ENCODE measurements at places on chromosomes 6 and 20. TPM values are rescaled to one million over a fixed set of nuclear protein-coding genes. Genes with fewer than 3 reads are reported as not detected.

DNA sequence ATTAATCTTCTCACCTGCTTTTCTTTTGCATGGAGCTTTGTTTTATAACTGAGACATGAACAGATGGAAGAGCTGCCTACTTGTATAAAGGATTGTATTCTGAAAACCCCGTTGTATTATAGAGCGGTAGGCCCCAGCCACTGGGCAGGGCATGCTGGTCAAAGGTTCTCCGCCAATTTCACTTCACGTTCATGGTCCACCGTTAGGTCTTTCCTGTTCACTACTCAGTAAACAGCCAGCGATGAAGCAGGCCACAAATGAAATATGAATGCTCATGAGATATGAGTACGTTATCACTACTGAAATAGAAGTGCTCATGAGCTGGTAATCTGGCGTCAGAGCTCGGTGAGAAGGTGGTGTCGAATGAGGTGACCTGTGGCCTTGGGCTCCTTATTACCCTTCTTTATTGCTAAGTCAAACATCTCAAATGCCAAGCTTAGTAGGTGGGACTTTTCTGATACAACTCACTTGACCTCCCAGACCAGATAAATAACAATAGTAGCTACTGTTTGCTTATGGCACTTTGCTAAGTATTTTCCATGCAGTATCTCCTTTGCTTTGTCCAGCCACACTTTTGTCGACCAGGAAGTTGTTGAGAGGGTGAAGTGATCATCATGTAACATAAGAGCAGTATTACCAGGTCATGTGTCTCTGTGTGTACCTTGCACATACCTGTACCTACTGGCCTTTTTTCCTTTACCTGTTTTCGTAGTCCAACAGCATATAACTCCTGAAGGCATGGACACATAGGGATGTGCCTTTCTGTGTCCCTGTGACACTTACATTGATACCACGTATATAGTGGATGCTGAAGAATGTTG is 16.7 kb downstream of the EDN3 start:
- DNase-seq = no peak

DNA sequence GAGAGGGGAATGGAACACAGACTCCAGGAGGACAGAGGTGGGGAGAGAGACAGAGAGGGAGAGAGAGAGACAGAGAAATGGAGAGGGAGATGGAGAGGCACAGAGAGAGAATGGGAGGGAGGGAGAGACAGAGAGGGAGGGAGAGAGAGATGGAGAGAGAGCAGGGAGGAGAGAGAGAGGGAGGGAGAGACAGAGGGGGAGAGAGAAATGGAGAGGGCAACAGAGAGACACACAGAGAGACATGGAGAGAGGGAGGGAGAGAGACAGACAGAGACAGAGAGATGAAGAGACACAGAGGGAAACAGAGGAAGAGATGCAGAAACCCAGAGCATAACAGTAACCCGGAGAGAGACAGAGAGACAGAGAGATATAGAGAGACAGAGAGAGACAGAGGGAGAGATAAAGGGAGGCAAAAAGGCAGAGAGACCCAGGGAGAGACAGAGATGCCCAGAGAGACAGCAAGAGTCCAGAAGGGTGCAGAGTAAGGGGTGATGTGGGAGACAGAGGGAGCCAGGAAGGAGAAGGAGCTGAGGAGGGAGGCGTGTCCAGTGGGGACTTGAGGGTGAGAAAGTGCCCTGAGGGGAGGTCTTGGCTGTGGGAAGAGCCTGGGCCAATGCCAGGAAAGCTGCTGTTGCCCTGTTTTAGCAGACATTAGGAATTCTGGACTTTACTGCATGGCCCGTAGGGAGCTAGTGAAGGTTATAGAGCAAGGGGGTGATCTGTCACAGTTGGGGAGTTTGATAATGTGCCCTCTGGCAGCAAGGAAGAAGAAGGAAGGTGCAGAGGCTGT is 78.3 kb downstream of the SRC start:
- DNase-seq = no peak

TBX18 gene
- polyA plus RNA-seq = 8.7 TPM

- DNase-seq = no peak
These were observed 2.6 kb upstream of the C20orf144 start for GRCh38 chr20:33659341-33660034.

APMAP gene
- polyA plus RNA-seq = 108 TPM

GRCh38 chr20:12596863-12597262 is 411.9 kb upstream of the SPTLC3 start:
- no peak for DNase-seq

DNA sequence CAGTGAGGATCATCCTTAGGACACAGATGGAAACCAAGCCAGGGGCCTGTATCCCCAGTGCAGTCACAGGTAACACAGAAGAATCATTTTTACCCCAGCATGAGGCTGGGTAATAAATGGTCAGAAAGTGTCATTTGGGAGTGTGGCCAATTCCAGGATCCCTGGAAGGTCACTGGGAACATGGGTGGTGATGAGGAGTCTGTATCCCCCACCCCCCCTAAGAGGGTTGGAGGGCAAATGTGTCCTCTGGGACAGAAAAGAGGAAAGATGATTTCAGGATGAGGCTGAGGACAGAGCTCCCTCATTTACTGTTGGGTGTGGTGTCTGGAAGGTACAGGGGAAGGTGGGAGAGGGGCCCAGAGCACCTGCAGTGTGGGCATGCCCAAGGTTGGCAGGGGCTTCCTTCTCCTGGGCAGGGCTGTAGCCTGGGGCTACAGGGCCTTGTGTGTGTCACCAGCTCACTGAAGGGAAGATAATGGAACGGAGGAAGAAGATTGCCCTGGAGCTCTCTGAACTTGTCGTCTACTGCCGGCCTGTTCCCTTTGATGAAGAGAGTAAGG is 34.5 kb downstream of the PLCG1 start:
- DNase-seq = no peak

GRCh38 chr20:1887321-1887720 is 7.9 kb upstream of the SIRPA start:
- DNase-seq = no peak

GRCh38 chr6:20833881-20834515 is 299.7 kb downstream of the CDKAL1 start:
- no peak for DNase-seq

DNA sequence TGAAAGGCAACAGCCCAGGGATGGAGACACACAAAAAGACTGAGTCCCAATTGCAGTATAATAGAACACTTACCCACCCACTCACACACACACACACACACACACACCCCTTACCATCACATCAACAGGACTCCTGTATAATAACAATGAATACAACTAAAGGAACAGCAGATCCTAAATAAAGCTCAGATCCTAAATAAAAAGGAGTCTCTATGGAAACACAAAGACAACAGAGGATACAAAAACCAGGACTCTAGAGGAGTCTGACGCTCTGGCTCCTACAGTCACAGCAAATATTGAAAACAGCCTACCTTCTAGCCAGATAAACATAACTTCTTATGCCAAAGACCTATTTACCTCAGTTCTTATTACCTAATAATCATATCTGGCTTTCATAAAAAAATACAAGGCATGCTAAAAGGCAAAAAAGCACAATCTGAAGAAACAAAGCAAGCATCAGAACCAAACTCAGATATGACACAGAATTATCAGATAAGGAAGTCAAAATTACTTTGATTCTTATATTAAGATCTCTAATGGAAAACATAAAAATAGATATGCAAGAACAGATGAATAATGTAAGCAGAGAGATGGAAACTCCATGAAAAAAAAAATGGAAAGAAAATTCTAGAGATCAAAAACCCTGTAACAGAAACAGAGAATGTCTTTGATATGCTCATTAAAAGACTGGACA is 134.9 kb downstream of the MMUT start:
- DNase-seq = no peak

- DNase-seq = no peak
These were observed 789.5 kb downstream of the DHX35 start for GRCh38 chr20:39751557-39752137.

GRCh38 chr6:37569743-37570481 is 70.2 kb upstream of the CCDC167 start:
- DNase-seq = no peak

FAM209A gene
- 0.71 TPM for polyA plus RNA-seq

SEMG1 gene
- not detected for polyA plus RNA-seq
